ENCODE measurements at places on chromosomes 13 and 19.

DNA sequence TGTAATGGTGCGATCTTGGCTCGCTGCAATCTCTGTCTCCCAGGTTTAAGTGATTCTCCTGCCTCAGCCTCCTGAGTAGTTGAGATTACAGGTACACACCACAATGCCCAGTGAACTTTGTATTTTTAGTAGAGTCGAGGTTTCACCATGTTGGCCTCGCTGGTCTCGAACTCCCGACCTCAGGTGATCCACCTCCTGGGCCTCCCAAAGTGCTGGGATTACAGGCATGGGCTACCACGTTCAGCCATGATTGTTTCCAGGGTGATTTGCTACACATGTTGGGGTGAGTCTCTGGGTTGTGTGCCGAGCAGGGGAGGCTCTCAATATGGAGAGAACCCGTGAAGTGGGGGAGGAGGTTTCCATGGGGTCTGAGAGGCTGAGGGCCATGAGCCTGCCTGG, 24.8 kb upstream of the CEACAM21 start:
- no peaks in the 10 kb centered on the region for H3K4me1 ChIP-seq
- peaks cover 14% of the 10 kb centered on the region for H3K27me3 ChIP-seq
- no peak overlapping the region for H3K4me3 ChIP-seq
- no peak for DNase-seq
- no peaks in the 10 kb centered on the region for H3K36me3 ChIP-seq

GRCh38 chr13:49053215-49053614, 77.5 kb downstream of the FNDC3A start:
- H3K4me1 ChIP-seq, result no peaks in the 10 kb centered on the region
- no peak overlapping the region for H3K4me3 ChIP-seq
- no peak overlapping the region for H3K27ac ChIP-seq
- no peaks in the 10 kb centered on the region for H3K36me3 ChIP-seq

- H3K27ac ChIP-seq, result peak overlapping the region; percentile 77
- peak overlapping the region; percentile 73 for H3K4me3 ChIP-seq
- H3K4me1 ChIP-seq, result peaks cover 23% of the 10 kb centered on the region
- H3K36me3 ChIP-seq, result no peaks in the 10 kb centered on the region
- no peaks in the 10 kb centered on the region for H3K27me3 ChIP-seq
- DNase-seq, result no peak
Observed at GRCh38 chr19:11196406-11197287, 698 bp downstream of the KANK2 start.

GRCh38 chr19:38134540-38135149, 89.4 kb downstream of the DPF1 start:
- H3K36me3 ChIP-seq, result no peaks in the 10 kb centered on the region
- H3K27ac ChIP-seq, result no peak overlapping the region
- H3K4me1 ChIP-seq, result no peaks in the 10 kb centered on the region
- DNase-seq, result peak; percentile 25
- no peak overlapping the region for H3K4me3 ChIP-seq
- no peaks in the 10 kb centered on the region for H3K27me3 ChIP-seq

DNA sequence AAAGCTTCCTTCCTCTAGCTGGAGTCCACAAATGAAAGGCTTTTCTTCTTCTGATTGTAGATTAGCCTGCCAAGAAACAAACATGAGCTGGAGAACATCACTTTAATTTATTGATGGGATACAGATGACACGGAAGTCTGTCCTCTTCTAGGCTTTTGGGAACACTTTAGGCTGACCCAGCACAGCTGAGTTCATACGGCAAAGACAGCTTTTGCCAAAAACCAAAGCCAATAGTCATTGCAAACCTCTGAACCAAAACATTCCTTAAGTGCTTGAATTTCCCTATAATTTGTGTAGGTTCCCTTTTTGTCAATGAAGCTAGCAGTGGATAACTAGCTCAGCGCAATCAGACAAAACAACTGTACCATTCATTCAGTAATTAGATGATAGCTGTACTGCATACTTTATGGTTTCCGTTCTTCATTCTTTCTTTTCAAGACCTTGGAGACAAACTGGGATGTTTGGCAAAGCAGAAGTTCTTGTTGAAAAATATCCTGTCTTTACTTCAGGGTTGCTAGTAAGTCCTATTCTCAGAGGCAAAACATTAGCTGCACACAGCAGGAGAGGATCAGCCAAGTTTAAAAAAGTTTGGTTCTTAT, 95.7 kb upstream of the SPRY2 start:
- no peak for DNase-seq
- H3K36me3 ChIP-seq, result no peaks in the 10 kb centered on the region
- H3K27me3 ChIP-seq, result no peaks in the 10 kb centered on the region
- no peaks in the 10 kb centered on the region for H3K4me1 ChIP-seq

- DNase-seq, result peak; percentile 87
- H3K27ac ChIP-seq, result no peak overlapping the region
- no peaks in the 10 kb centered on the region for H3K36me3 ChIP-seq
Observed at GRCh38 chr13:113785051-113786010, 26.3 kb downstream of the TMEM255B start.

Data from Panc1 (cell line).